ENCODE measurements at places on chromosomes 3 and 15.

- no peak for DNase-seq
Observed at GRCh38 chr3:107965136-107965655, 125.6 kb downstream of the CD47 start.

DNA sequence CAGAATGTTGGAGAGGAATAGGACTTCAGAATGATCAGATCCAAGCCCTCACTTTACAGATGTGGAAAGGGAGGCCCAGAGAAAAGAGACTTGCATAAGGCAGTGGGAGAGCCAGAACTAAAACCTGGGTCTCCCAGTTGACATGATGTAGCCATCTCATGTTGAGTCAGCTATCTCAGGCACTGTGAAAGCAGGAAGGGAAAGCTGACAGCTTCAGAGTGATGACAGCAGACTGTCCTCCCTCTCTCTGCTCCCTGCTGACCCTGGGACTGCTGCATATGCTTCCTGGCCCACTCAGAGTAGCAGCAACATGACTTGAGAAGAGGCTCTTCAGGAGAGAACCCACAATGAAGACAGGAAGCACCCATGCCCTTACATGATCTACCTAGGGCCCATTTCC, 14.7 kb downstream of the FHIT start:
- DNase-seq = peak; percentile 45

DNA sequence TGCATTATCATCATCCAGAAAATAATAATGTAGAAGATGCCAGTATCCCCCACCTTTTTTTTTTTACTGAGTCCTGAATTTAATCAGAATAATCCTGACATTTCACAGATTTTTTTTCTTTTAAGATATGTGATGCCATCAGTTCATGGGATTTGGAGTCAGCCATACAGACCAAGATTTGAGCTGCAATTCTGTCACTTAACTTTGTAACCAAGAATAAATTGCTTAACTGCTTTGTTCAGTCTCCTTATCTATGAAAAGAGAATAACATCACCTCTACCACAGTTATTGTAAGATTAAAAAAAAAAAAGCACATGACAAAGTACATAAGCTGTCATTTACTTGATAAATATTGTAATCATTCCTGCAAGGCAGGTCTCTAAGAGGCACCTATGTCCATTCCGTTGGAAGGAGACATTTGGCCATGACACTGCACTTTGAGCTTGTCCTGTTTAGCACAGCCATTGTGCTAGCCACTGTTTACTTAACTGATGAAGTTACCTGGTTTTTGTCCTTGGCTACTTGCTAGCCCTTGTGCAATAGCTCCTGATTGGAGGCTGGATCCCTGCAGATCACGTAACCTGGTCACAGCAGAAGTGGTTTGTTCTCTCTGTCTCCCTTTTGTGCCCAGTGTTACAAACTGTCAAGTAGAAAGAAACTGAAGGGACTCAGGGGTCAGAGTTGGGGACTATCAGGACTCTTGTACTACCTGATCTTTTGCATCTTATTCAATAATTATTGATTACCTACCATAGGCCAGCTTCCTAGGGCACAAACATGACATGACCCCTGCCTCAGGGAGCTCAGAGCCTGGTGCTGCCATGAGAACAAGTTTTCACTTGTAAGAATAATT, 306.0 kb downstream of the WDR72 start:
- no peak for DNase-seq

- no peak for DNase-seq
Observed at GRCh38 chr3:47070770-47071169, 91.3 kb downstream of the NBEAL2 start.

DNA sequence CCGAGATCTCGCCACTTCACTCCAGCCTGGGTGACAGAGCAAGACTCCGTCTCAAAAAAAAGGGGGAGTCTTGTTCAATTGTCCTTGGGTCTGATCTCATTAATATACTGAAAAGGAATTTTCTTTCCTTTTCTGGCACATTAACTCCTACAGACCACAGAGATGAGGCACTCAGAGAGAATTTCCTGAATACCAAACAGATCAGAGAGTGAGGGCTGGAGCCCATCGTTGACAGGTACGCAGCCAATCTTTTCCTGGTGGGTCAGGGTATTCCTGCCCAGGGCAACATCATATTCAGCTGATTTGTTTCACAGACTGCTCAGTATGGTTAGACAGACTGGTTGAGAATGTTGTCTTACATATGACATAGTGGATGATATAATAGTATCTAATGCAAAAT, 82.8 kb upstream of the TNFSF10 start:
- peak; percentile 93 for DNase-seq

DNA sequence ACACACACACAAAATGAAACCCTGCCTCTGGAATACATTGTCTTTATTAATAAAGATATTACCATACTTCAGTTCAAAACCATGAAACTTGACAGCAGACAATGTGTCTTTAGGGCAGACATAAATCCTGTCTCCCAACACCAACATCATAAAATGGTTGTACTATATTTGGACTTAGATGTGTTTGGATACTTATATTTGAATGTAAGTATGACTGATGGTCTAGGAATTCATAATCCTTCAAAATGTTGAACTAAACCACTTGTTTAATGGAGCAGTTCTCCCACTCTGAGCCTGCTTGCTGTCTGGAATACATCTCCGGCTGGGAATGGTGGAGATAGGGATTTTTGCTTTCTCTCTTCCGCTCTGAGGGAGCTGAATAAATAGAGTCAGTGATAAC, 10.6 kb downstream of the FBN1 start:
- DNase-seq = no peak

DNA sequence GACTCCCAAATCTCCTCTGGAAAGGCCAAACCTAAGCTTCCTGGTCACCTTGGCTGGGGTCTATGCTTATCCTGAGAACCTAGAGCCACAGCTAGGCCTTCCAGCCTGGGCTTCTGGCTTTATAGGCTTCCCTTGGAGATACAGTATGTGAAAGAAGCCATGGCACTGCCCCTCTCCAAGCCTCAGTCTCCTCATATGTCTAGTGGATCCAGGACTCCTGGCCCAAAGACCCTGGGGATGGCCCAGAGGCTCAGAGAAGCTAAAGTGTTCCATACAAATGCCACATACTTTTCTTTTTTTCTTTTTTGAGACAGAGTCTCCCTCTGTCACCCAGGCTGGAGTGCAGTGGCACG, 8.6 kb downstream of the ACAA1 start:
- DNase-seq = no peak

GRCh38 chr3:10090179-10090578, 17.9 kb downstream of the FANCD2OS start:
- peak; percentile 37 for DNase-seq
